ENCODE measurements at places on chromosomes 7 and 10.

DNA sequence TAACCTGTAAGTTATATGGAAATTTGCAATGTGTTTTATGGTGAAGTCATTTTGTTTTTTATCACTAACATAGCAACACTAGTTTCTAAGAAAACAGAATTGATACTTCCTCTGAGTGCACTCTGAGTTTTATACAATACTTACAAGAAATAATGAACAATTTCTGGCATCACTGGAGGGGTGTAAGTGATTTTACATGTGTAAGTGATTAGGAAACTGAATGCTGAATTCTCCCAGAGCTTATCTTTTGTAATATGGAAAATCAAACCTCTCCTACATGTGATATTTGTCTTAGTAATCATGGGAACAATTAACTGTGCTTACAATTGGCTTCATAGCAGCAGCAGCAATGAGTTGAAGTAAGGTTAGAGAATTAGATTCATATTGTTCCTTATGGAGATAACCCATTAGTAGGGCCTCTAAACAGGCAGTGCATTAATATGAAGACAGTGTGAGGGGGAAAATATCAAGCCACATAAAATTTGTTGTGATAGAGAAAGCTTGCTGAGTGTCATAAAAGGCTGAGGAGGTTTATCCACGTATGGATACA, 37.4 kb downstream of the SEMA3C start:
- no peak for DNase-seq

- DNase-seq: no peak
Measured at GRCh38 chr7:24781106-24781505, 23.8 kb upstream of the GSDME start.

DNA sequence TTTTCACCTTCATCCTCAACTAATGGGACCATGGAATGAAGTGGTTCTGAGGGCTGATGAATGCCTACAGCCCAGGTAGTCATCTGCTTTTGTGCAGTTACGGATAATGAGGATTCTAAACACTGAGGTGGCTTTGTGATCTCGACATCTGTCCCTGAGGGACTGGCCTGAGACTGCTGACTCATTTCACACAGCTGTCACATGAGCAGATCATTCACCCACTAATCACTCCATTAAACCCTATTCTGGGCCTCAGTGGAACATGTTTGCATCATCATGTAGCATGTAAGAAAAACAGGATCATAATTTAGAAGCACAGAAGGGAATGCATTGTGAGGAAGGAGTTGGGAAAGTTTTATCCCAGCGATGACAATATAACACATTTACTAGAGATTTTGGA, 79.4 kb upstream of the FEZF1 start:
- DNase-seq: no peak

GRCh38 chr10:69959911-69960310, 92.7 kb upstream of the MACROH2A2 start:
- DNase-seq: no peak

- no peak for DNase-seq
Measured at GRCh38 chr10:59734014-59734462, 19.2 kb downstream of the MRLN start.

- no peak for DNase-seq
Measured at GRCh38 chr7:1666317-1666822, 3.7 kb upstream of the ELFN1 start.

GRCh38 chr10:64619102-64619501, 1097.9 kb downstream of the REEP3 start:
- DNase-seq: no peak

DNA sequence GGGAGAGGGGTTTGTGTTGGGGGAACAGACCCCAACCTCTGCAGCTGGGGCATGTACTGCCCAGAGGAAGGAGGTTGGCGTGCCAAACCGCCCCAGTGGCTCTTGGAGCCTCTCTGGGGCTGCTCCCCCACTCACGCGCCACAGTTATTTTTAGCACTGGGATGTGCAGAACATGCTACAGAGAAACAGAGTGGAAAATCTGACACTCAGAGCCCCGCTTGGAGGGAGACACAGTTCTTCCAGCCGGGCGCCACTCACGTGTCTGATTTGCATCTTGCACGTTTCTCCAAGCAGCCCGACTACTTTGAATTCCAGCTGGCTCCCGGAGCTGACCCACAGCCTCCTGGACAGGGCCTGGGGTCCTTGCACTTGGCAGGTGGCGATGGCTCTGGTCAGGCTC, 182.0 kb downstream of the RPS24 start:
- no peak for DNase-seq

DNA sequence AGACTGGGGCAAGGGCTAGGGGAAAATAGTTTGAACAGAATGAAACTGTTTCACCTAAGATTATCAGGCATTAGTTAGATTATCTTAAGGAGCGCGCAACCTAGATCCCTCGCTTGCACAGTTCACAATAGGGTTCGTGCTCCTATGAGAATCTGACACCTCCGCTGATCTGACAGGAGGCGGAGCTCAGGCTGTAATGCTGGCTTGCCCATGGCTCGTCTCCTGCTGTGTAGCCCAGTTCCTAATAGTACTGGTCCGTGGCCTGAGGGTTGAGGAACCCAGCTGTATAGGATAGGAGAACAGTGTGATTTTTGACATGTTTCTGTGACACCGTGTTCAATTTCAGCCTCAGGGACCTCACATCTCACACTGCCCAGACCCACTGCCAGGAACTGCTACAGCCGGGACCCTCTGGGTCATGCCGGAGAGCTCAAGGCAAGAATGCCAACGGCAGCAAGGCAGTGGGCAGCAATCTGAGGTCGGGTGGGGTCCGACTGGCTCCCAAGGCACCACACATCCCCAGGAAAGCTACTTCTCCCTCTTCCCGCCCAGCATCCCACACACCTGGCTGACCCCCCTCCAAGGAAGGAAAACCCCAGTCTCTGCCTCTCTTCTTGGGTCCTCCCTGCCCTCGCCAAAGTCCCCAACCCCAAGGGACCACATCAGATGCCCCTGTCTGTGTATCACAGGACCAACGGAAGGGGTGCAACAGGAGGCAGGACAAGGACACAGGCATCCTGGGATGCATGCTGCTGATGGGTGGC, 31.7 kb downstream of the CAMK2B start:
- DNase-seq: no peak

DNA sequence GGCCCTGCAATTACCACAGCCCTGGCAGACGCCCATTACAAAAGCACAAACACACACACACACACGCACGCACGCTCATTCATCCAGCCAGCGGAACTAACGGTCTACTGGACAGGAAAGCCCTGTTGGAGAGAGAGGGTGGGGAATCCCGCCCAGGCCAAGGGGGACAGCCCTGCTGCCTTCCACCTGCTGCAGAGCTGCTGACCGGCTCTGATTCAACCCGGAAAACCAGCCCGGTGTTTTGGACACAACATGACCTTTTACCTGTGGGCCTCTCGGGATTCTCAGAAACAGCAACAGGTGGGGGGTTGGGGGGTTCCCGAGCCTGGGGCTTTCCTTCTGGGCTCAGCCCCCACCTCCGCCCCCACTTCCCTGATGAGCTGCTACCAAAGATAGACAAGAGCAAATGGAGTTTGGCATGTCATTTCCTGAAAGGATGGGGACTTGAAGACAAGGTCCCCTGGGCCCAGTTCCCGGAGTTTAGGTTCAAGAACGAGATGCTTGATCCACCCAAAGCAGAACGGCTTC, 18.5 kb upstream of the SERPINE1 start:
- DNase-seq: no peak

DNA sequence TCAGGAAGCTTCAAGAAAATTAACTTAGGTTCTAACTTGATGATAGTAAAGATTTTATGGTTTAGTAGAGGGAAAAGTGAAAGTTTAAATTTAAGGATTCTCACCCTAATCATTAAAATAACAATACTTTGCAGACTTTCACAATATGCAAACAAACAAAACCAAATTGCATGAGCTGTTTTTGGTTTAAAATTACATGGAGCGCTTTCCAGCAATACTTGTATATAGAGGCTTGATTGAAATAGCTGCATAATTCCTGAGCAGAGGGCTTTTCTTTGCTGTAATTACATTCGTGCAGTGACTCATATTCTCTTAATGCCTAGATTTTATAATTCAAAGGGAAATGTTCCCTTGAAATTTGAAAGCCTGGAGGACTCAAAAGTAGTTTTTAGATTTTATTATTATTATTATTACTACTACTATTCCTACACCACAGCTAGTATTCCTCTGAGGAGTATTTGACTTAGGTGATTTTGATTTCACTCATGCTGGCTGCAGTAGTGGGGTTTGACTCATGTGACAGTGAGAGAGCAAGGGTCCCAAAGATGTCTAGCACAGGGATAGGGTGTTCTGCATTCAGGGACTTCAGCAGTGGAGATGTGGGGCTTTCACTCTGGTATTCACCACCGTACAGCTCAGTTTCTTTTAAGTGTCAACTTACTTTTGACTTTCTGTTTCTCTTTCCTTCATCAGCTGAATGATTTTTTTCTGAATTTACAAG, 138.1 kb downstream of the ADAM22 start:
- DNase-seq: no peak
